ENCODE measurements at places on chromosomes 1 and 21.

DNA sequence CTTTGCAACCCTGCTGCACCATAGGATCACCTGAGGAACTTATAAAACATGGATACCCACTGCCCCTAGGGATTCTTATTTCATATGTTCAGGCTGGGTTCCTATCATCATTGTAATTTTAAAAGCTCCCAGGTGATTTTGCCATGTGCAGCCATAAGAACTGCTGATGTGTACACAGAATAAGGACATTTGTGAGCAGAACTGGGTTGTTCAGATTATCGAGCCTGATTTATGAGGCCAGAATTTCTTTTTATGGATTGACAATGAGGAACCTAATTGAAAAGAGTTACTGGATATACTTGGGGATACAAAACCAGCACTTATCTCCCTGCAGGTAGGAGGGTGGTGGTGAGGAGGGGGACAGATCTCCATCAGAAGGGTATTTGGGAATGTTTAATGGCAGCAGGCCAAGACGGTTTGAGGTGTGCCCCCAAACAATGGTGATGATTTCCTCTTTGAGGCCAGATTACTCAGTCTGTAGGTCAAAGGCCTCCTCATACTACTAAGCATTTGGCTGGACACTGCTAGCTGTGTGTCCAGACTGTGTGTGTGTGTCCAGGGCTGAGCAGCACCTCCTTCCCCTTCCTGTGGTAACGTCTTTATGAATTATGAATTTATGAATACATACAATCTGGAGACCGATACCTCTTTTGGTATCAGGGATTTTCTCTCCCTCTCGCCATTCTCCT is 18.9 kb downstream of the NOS1AP start:
- no peak for DNase-seq

DNA sequence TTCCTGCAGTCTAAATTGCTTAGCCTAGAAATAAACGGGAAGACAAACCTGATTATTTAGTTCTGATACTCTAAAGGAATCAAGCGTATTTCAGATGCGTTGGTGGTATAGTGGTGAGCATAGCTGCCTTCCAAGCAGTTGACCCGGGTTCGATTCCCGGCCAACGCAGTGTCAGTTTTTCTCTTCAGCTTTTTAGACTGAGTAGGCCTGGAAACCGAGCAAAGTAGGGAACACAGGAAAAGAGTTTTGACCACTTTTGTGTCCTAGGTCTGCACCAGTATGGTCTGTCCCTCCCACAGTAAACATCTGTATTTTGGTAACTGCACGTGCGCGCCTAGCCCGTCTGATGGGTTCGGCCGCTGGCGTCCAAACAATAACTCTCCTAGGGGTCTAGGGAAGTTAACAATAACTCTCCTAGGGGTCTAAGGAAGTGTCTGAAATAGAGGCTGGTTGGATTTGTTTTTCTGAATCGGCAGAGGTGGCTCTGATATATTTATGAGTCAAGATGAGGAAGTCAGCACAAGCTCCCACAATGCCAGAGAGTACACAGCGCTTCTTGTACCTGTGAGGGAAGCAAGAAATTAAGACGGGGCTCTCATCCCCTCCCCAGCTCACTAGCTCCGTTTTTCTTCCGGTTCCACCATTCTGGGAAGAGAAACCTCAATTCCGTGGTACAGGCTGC is 15.6 kb upstream of the HJV start:
- DNase-seq: peak; percentile 80

DNA sequence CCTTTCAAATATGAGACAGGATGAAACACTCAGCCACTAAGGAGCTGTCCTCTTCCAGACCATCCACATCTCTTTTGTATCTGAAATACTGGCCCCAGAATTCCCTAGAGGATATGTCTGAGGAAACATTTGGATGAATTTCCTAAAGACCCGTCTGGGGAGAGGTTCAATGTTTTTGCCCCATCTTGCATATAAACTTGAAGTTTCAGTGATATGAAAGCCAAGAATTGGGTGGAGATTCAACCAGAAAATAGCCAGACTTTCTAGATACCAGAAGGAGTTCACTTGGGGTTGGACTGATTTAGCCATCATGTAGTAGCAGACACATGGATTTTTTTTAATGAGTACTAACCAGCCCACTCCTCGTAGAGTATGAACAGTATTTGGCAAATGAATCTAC is 182.0 kb downstream of the PLPP3 start:
- DNase-seq: no peak

GRCh38 chr1:231665101-231665500 is 38.5 kb downstream of the DISC1 start:
- DNase-seq: no peak

DNA sequence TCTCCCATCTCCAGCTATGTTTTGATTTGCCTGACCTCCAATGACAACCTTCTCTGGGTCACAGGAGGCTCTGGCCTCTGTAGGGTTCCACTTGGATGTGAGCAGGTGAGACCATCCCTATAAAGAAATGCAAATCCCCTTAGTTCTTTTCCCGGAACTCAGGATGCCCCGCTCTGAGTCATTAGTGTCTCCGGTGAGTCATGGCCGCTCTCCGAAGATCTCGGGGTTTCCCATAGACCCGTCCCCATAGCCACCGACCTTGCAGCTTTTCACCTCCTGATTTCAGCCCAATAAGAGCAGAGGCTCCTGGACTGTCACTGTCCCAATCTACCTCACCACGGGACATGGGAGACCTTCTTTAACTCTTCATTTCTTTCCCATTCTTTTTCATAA is 98.2 kb downstream of the PGBD5 start:
- no peak for DNase-seq

DNA sequence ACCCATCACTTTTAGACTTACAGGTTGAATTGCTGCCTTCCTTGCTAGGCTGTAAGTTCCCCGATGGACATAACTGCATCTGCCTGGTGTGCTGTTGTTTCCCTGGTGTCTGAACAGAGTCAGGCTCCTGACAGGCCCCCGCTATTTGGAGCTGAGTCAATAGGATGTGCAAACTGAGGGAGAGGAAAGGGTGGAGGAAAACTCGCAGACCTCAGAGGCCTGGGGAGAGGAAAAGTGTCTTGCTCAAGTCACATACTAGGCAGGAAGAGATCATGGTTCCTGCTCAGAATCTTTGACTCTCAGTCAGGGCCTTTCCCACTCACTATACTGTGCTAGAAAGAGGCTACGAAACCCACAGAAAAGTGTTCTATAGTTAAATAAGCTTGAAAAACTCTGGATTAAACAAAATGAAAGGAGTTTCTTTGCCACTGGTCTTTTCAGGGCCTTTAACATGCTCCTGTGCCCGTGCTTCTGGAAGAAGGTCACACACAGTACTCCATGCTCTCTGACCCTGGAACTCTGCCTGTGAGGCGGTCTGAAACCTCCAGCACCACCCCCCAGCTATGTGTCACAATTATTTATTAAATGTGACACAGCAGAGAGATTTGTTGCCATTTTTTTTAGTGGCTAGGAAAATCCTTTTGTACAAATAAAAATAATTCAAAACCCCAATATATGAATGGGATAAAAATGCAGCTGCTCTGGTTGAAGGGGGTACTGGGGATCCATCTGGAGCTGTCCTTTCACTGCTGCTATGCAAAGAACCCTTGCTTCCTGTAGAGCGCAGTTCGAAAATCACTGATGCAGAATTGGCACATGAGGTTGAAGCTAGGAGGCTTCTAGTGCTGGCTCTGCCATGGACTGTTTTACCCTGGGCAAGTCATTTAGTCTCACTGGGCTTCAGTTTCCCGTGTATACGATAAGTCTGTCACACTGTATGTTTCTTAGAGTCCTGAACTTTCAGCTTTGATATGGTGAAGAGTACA is 20.1 kb upstream of the CDCP2 start:
- no peak for DNase-seq

- DNase-seq: no peak
Measured at GRCh38 chr1:95278173-95279006, 44.4 kb downstream of the RWDD3 start.

DNA sequence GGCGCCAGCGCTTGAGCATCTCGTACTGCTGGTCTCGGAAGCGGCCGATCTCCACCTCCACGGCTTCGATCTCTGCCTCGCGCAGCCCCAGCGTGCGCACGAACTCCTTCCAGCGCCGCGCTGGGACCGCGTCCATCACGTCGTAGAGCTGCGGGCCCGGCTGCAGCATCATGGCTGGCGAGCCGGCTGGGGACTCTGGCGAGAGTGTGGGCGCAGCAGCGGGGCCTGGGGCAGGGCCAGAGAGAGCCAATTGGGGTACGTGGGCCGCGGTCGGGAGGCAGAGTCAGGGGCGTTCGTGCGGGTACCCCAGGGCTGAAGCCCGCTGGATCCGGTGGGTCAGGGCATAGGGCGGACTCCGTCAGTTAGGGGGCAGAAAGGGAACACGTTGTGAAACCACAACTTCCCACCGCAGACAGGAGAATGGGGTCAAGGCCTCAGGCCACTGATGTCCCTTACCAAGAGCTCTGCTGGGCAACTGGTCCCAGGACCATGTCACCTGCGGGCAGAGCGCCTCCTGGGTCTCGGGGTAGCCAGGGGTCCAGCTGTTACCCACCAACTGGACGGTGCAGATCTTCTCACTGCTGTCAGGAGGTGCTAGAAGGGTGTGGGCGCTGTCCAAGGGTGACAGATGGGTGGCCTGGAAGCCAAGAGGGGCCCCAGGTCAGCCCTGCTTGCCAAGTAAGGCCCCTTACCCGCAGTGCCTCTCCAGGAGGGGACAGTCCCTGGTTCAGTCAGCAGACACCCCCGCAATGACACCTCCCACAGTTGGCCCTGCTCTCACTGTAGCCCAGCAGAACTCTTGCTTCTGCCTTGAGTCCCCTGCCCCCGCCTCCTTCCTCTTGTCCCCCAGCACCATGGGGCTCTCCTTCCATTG is 4.2 kb downstream of the TNFRSF25 start:
- no peak for DNase-seq

- no peak for DNase-seq
Measured at GRCh38 chr21:32189688-32190483, 89.0 kb downstream of the MIS18A start.

GRCh38 chr1:55955016-55955621 is 624.2 kb downstream of the PLPP3 start:
- DNase-seq: no peak

DNA sequence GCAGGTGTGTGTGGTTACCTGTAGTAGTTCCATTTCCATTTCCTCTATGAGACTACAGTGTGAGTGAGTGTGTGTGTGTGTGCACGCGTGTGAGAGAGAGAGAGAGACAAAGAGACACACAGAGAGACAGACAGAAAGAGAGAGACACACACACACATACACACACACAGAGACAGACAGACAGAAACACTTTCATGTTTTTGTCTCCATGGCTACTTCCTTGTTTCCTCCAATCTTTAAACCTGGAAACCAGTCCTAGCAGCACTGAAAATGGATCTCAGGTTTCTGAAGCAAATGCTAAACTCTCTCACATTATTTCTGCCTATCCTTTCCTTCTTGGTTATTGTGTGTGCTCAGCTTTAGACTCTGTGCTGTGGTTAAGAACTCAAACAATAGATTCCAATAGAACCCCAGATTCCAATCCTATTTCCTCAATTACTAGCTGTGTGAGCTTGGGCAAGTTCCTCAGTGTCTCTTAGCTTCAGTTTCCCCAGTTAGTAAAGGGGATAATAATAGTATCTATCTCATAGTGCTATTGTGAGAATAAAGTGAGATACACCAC is 22.4 kb upstream of the ABCD3 start:
- DNase-seq: no peak

DNA sequence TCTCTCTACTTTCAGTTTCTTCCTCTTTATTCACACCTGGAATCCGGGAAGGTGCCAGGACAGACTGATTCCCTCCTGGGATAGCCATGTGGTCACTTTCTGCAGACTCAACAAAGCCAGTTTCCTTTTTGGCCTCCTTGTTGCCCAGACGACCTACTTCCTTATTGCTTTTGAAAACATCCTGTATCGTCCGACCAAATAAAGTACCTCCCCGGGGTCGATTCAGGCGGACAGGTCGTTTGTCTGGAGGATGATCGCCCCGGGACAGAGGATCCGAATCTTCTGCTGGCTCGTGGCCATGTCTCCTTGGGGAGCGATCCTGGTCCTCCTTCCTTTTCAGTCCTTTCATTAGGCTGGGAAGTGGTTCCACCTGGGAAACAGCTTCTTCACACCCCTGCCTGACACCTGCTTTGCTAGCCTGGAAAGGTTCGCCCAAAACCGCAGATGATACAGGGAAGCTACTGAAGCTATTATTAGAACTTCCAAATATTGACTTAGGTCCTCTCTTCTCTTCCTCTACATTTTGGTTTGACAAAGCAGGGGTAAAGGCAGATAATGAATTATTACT is 1.2 kb downstream of the MCM3AP start:
- no peak for DNase-seq

DNA sequence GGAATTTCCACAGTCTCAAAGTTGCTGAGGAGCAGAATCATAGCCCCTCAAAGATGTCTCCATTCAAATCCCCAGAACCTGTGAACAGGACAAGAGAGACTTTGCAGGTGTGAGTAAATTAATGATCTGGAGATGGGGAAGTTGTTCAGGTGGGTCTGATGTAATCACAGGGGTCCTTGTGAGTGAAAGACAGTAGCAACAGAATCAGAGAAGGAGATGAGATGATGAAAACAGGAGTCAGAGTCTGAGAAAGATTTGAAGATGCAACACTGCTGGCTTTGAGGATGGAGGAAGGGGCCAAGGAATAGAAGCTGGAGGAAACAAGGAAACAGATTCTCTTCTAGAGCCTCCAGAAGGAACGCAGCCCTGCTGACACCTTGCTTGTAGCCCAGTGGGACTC is 81.5 kb downstream of the SELENOF start:
- no peak for DNase-seq

DNA sequence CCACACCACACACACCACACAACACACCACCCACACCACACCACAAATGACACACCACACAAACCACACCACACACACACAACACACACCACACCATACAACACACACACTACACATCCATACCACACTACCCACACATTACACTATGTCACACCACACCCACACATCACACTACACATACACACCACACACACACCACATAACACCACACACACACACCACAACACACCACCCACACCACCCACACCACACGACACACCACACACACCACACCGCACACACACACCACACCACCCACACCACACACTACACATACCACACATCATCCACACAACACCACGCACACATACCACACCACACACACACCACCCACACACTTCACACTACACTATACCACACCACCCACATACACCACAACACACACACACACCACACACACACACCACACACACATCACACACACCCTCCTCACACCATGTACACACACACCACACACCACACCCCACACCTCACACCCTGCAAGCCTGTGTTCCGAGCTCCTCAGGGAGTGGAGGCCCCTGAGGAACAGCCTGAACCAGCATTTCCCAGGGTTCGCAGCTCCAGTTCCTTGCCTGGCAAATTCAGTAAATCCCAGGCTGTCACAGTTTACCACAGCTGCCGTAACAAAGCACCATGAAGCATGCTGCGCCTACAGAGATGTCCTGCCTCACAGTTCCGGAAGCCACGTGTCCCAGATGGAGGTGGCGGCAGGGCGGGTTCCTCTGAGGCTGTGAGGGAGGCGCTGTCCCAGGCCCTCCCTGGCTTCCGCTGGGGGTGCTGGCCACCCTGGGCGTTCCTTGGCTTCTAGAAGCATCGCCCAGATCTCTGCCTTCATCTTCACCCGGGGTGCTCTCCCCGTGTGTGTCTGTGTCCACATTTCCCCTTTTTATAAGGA is 69.8 kb upstream of the ATP5PO start:
- no peak for DNase-seq
